ENCODE measurements at places on chromosomes 6 and 20.

GRCh38 chr6:131136021-131136786 lies 937 bp downstream of the AKAP7 start:
- DNase-seq, result no peak

- no peak for DNase-seq
These were observed 46.0 kb downstream of the DLL1 start for GRCh38 chr6:170244721-170245474.

DNA sequence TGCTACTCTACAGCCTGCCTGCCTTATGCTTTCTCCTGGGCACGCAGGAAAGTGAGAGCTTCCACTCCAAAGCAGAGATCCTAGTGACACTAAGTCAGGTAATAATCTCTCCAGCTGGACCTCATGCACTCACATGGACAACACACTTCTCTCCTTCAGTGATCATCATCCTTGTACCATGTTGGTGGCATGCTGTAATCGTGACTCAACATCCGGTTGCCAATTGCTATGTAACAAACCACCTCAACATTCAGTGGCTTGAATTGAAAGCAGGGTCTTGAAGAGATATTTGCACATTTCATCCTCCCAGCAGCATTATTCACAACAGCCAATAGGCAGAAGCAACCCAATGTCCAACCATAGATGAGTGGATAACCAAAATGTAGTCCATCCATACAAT lies 40.3 kb upstream of the PPP1R3G start:
- no peak for DNase-seq

- no peak for DNase-seq
These were observed 27.9 kb downstream of the SULF2 start for GRCh38 chr20:47757145-47758035.

- DNase-seq, result no peak
These were observed 76.7 kb downstream of the TFAP2A start for GRCh38 chr6:10338151-10338550.

DNA sequence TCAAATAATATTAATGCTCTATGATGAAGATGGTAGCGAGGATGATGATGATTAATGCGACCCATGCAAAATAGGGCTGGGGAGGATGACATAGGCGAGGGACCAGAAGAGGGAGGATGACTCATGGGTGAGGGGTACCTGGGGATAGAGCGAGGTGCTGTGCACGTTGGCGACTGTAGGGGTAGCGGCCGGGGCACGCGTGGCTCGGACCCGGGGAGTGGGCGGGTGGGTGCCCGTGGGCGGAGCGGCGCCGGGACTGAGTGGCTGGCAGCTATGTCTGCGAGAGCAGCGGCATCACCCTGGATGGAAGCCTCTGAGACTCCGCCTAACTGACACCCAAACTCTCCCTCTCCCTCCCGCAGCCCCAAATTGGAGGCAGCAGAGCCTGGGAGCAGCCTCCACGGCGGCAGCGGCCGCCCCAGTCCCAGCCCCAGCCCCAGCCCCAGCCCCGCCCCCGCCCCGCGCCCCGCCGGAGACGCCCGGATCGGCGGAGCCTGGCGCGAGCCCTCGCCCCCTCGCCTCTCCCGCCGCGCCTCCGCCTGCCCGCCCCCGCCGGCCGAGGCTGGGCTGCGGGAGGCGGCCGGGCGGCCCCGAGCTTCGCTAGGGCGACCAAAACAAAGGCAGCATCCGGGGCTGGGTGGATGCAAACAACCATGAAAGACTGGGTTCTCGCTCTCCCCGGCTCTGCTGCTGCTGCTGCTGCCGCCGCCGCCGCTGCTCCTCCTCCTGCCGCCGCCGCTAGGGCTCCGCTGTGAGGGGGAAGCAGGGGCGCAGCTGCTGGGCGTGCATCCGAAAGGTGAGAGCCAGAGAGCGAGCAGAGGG lies at the start of gene RIMS1:
Gene RIMS1 (plus strand): TSS at position 367 of the 822 bp plus-strand sequence. CDS start 474 bp downstream, outside the sequence.
- DNase-seq, result no peak

- DNase-seq, result no peak
These were observed 27.7 kb downstream of the TFEB start for GRCh38 chr6:41707565-41708200.

- DNase-seq, result no peak
These were observed 168.4 kb downstream of the VEGFA start for GRCh38 chr6:43938178-43939105.

GRCh38 chr6:78526432-78526831 lies 340.9 kb upstream of the IRAK1BP1 start:
- DNase-seq, result no peak

GRCh38 chr20:44334306-44334705 lies 2.5 kb upstream of the R3HDML start:
- DNase-seq, result no peak

GRCh38 chr6:168315596-168315995 lies 4.0 kb downstream of the DACT2 start:
- no peak for DNase-seq

DNA sequence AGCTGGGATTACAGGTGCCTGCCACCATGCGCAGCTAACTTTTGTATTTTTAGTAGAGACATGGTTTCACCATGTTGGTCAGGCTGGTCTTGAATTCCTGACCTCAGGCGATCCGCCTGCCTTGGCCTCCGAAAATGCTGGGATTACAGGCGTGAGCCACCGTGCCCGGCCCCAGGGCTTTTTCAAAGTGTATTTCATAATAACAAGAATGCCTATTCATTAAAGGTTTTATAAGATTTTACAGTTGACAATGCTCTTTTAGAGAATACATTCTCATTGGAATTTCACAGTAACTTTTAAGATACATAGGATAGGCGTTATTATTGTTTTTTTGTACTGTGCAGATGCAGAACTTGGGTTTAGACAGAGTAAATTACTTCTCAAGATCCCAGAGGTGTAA lies 52.6 kb upstream of the PTPRK start:
- no peak for DNase-seq

DNA sequence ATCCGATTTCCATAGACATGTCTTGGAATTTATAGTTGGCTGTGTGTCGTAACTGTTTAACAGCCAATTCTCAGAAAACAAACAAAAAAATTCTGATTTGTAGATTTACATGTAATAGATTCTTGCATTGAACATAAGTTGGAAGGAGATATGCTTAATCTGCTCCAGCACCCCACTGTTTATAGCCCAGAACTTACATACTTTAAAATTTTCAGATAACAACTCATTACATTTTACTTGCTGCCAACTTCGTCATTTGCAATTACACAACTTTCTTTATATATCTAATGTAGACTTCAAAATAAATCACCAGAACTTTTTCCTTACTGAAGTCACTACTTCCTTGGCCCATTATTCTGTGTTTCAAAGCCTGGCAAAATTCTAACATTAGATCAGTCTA lies 472.3 kb upstream of the EYS start:
- DNase-seq, result no peak

- no peak for DNase-seq
These were observed 12.4 kb downstream of the CD40 start for GRCh38 chr20:46130534-46130933.

DNA sequence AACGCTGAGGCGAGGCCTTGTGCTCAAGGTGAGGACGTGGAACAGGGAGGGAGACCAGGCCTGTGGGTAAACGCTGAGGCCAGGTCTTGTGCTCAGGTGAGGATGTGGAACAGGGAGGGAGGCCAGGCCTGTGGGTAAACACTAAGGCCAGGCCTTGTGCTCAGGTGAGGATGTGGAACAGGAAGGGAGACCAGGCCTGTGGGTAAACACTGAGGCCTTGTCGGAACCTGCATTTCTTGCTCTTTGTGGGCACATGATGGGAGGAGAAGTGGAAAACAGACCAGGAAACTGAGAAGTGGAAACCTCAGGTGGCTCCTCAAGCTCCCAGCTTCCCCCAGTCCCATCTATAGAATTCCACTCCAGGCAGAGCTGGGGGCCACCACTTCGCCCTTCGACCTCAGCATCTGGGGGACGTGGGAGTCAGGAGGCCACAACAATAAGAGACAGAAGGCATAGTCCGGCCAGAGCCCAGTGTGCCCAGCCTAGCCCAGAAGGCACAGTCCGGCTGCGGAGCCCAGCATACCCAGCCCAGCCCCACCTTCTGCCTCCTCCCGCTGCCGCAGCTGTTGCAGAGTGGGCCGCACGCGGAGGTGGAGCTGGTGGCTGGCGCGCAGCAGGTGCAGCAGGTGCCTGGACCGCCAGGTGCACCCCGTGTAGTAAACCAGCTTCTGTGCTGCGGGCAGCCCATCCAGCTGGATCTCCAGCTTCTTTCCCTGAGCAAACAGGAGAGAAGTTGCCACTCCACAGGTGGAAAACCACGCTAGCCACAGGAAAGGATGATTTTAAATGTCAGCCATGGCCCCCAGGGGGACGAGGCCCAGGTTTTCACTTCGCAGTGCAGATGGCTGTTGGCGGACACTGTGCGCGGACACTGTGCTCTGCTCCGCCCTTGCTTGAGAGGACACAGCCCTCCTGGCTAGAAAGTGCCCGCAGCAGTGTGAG lies 17.5 kb downstream of the FRMD1 start:
- no peak for DNase-seq

DNA sequence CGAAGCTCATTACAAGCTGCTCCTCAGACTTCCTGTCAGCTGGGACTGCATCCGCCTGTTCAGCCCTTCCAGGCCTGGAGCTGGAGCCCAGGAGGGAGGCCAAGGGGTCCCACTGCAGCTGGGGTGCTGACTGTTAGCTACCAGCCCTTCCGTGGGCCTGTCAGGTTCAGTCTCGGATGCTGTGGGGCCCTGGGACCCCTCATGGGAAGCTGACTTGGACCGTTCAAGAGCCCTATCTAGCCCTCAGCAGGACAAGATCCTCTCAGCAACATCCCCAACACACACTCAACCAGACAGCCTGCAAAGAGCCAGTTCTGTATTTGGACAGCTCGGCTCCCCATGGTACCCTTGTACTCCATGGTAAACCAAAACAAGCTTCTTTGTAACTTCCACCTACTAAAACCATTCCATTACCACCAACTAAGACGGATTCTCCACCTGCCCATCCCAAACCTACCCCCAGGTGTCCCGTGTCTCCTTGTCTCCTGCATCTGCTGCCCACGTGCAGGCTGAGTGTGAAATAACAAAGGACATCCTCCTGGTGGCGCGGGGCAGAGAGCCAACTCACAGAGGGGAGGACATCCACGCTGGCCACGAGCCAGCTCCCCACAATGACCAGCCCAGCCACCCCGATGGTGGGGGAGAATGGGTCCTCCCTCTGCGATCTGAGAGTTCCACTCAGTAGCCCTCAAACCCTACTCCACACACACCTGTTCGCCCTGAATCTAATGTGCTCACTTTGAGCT lies 111.2 kb downstream of the TAF4 start:
- DNase-seq, result no peak

DNA sequence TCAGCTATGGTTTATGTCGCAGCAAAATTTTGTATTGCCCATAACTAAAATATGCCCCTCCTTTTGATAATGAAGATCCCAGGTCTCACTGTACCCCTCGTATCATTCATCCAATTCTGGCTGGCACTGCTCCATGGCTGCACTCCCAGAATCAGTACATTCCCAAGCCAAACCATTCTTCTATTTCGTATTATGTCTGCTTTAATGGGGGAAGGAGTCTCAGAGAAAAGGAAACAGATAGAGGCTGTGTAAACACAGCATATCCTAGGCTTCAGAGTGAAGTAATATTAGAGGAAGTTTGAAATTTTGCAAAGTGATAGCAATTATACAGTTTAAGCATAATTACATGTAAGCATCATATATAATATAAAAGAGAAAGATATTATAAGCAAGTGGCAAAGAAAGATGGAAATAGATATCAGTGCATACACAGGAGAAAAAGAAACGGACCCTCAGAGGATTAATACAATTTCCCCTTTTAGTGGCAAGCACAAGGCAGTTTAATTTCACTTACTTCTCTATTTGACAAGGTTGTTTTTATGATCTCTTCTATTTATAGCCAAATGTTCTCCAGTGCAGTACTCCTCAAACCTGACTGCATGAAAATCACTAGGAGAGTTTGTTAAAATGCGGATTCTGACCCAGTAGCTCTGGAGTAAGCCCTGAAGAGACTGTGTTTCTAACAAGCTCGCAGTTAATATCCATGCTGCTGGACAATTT lies 56.5 kb upstream of the TENT5A start:
- DNase-seq, result no peak

DNA sequence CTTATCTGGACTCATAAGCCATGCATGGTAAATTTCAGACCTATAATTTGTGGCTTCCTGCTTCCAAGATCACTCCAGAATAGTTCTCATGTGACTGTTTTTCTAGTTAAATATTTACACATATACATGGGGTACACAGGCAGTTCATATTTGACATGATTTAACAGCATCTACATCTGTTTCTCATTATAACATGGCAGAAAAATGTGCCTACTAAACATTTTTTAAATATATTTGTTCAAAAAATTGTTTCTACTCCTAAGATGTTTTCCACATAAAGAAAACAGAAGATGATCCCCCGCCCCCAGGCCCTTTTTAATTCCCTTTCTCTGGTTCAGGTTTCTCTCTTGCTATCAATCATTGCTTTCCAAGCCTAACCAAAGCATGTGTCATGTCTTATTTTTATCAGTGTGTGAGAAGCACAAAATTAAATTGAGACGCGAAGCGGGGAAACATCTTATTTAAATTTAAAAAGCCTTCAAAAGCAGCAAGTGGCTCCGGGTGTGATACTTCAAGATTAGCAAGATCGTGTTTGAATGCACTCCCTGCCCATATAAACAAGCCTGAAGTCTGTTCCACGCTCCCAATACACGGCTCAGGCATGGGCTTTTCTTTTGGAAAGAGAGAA lies 37.3 kb downstream of the IPCEF1 start:
- no peak for DNase-seq

DNA sequence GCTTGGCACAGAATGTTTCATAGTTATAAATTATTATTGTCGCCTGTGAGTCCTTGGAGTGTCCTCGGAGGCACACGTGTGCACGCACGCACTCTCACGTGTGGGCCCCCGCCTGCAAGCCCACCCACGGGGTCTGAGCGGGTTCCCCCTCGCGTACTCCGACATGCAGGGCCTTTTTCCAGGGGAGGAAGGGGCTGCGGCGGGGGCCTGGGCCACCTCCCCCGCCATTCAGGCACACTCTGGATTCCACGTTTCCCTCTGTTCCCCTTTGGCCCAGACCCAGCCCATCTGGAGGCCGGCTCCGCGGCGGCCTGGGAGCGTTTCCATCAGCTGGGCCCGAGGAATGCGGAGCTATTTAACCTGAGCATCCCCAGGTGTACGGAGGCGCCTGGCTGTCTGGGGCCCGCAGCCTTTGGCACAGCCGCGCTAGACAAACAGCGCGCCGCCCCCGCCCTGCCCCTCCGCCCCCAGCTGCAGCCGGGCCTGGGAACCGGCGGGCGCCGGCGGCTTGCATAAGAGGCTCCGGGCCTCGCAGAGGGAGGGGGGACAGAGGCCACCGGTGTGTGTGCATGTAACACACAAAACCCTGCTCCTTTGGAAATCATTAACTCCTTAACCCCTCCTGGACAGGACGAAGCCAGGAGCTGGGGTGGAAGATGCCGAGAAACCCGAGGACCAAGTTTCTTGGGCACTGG lies 3.3 kb downstream of the ID1 start:
- DNase-seq, result no peak

DNA sequence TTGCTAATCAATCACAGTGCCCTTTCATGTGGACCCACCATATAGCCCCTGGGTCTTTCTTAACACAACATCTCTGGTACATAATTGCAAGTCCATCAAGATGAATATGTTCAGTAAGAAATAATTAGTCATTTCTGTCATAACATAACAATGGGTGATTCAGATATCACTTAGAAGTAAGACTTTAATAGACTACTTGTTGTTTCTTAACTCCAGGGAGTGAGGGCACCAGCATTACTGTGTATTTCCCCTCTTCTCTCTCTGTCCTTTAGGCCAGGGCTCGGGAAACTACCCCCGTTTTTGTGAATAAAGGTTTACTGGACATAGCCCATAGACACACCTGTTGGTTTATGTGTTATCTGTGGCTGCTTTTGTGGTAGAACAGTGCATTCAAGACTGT lies 123.5 kb downstream of the SLC24A3 start:
- DNase-seq, result no peak

Data from stimulated activated CD4-positive, alpha-beta T cell treated with anti-CD3 and anti-CD28 coated beads, Interleukin-15, amount 100 ng/mL, for 1 hour (primary cell).